ENCODE measurements at places on chromosomes 3 and 15. TPM values are rescaled to one million over a fixed set of nuclear protein-coding genes. Genes with fewer than 3 reads are reported as not detected.

GRCh38 chr3:68860916-68861315 is 71.4 kb downstream of the TAFA4 start:
- no peak for DNase-seq

- no peak for DNase-seq
Observed at GRCh38 chr3:49717211-49717958, 2.1 kb downstream of the AMIGO3 start.

DNA sequence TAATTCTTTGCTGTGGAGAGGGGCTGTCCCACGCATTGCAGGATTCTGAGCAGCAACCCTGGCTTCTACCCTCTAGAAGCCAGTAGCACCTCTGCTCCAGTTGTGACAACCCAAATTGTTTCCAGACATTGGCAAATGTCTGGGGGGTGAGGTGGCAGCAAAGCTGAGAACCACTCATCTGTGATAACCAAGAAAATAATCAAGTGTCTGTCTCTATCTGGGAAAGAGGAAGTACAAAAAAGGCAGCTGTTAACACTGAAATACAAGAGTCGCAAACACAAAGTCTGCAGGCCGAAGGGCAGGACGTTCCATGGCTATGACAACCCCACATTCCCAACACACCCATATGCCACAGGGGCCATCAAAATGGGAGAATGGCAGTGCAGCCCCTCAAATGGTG is 42.2 kb upstream of the GNB5 start:
- DNase-seq = no peak

DNA sequence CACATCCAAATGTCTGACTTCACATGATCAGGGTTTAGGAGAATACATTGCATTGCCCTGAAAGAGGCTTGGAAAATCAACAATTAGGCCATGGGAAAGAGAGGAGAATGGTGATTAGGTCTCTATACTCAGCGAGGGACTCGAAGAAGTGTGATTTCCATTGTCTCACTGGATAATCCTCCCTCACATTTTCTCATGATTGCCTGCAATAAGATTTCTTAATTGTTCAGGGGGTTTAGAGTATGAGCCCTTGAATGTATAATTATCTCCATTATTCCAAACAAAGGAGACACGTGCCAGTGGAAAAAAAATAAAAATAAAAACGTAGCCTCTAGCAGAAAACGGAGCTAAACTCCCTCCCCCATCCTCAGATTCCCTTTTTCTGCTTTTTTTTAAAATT is 173.2 kb downstream of the TPRG1 start:
- DNase-seq = no peak

- no peak for DNase-seq
Observed at GRCh38 chr3:139540651-139541531, 1.3 kb upstream of the RBP1 start.

The ECE2 gene
- total RNA-seq = not detected

The GOLGA6A gene
- not detected for total RNA-seq

- DNase-seq = no peak
Observed at GRCh38 chr3:160247766-160248165, 22.5 kb downstream of the C3orf80 start.

- no peak for DNase-seq
Observed at GRCh38 chr15:93460717-93461116, 371.7 kb upstream of the RGMA start.

The SHF gene
- total RNA-seq = 5.5 TPM

- DNase-seq = no peak
Observed at GRCh38 chr15:29972051-29972450, 110.7 kb upstream of the GOLGA8J start.

The PLCB2 gene
- 86.4 TPM for total RNA-seq

GRCh38 chr3:107013641-107014040 is 363.6 kb upstream of the CCDC54 start:
- DNase-seq = no peak

DNA sequence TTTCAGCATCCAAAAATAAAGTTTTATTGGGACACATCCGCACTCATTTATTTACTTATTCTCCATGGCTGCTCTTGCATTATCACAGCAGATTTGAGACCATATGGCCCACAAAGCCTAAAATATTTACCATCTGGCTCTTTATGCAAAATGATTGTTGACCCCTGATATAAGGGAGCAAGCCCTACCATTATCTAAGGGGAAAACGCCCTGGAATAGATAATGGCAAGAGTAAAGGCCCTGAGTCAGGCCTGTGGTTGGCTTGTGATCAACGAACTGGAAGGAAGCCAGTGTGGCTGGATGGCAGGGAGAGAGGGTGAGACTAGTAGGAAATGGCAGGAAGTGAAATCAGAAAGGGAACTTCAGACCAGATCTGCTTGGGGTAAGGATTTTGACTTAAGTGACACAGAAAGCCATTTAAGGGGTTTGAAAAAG is 24.6 kb upstream of the DMXL2 start:
- no peak for DNase-seq

The GLDN gene
- total RNA-seq = 58.6 TPM

The ZNF80 gene
- total RNA-seq = not detected

The C3orf18 gene
- 6.6 TPM for total RNA-seq

The GABRB3 gene
- total RNA-seq = 2.6 TPM

DNA sequence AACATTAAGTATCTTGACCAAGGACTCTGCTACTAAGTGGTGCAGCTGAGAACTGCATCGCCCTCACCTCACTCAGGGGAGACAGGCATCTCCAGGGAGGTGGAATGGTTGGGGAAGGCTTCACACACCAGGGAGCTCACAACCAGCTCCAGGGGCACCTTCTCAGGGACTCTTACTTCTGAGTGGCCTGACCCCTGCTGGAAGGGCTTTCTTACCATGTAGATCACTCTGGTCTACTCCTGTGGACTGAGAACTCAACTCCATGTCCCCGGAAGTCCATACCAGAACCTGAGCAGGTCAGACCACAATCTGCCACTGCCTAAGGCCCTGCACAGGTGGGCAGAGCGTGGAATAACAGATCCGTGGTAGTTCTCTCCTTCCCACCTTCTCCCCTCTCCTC is 140.5 kb downstream of the TLE3 start:
- DNase-seq = no peak

DNA sequence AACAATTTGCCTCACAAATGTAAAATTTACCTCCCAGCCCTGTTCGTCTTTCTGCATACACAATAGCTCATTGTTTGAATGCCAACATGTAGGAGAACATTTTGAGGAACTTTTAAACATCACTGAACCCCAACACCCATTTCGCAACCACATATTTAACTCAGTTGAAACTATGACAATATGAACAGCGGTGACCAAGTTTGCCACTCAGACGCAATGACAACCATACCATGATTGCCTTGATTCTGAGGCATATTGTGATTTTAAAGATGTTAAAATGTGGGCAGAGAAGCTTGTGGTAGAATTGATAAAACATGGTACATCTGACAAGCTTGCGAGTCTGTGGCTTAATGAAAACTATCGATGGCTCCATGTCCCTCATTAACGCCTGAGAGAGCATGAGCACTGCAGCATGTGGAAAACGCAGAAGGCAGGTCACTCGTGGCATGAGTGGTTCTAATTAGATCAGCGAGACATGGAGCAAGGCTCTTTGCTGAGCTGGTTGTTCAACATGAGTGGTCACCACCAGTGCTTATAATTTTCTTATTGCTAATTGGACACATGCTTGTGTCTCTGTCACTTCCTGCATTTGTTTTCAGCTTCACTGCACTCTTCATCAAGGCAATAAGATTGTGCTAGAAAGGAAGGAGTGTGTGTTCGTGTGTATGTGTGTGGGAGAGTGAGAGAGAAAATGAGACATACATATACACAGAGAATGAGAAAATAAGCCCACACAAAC is 116.8 kb downstream of the CHST2 start:
- DNase-seq = no peak

The MEGF11 gene
- not detected for total RNA-seq

GRCh38 chr3:169323578-169324451 is 339.7 kb downstream of the MECOM start:
- DNase-seq = no peak

DNA sequence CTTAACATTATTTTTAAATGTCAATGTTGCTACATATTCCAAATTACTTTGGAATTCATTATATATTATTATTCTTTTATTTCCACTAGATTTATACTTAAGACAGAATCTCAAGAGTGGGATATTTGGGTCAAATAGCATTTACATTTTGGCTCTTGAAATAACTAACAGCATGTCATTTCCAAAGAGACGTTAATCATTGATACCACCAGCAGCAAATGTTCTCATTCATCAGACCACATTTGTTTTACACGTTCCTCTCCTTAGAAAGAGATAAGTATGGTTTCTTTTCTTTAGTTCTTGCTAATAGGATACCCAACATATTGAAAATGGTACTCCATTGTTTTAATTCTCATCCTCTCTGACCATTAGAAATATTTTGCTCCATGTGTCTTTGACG is 229.8 kb downstream of the LPP start:
- no peak for DNase-seq

DNA sequence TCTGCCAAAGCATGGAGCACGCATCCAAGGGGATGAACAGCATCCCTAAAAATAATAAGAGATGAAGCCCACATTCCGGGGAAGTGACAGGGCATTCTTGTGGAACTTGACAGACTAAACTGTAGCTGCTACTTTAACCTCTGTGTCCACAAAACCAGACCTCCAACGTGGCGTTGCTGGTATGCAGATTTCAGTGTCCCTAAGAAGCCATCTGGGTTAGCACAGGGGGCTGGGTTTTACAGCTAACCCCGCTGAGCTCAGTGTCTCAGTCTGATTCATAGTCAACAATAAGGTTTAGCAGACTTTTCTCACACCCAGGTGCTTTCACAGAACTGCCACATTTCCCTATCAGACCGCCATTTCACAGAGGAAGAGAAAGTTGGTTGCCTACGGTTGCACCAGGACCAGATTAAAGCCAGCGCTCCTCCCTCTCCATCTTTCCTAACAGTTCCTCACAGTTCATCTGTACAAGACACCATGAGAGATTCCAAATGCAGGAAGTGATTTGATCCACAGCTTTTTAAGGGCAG is 61.6 kb upstream of the CTDSPL start:
- peak; percentile 40 for DNase-seq

The NSMCE3 gene
- 7.3 TPM for total RNA-seq

GRCh38 chr3:57856675-57857074 is 100.6 kb downstream of the SLMAP start:
- DNase-seq = no peak

The LYZL4 gene
- not detected for total RNA-seq

GRCh38 chr3:187855131-187855530 is 109.9 kb upstream of the BCL6 start:
- DNase-seq = no peak

DNA sequence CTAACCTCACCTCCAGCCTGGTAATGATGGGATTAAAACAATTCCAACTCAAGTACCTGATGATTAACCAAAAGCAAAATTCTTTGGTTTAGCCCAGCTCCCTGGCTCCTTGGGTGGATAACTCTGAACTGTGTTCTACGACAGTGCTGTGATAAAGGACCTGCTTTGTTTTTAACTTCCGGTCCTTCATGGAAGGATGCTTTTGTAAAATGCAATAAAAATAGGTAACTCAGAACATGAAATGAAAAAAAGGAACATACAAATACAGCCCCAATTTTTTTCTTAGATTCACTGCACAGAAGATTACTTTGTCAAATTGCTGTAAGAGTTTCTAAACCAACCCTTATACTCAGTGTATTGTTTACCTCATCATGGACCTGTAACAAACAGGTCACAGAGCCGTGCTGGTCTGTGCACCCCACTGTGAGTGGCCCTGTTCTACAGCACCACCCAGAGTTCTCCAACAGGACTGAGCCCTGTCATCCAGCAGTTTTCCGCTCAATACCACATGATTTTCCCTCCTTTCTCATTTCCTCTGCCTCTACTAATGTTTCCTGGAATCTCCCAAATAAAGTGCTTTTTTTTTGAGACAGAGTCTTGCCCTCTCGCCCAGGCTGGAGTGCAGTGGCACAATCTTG is 4.9 kb upstream of the PCYT1A start:
- no peak for DNase-seq

The ZNF860 gene
- 2.3 TPM for total RNA-seq

- no peak for DNase-seq
Observed at GRCh38 chr3:49626101-49626581, 48.0 kb upstream of the APEH start.

The COL6A5 gene
- 7.9 TPM for total RNA-seq

DNA sequence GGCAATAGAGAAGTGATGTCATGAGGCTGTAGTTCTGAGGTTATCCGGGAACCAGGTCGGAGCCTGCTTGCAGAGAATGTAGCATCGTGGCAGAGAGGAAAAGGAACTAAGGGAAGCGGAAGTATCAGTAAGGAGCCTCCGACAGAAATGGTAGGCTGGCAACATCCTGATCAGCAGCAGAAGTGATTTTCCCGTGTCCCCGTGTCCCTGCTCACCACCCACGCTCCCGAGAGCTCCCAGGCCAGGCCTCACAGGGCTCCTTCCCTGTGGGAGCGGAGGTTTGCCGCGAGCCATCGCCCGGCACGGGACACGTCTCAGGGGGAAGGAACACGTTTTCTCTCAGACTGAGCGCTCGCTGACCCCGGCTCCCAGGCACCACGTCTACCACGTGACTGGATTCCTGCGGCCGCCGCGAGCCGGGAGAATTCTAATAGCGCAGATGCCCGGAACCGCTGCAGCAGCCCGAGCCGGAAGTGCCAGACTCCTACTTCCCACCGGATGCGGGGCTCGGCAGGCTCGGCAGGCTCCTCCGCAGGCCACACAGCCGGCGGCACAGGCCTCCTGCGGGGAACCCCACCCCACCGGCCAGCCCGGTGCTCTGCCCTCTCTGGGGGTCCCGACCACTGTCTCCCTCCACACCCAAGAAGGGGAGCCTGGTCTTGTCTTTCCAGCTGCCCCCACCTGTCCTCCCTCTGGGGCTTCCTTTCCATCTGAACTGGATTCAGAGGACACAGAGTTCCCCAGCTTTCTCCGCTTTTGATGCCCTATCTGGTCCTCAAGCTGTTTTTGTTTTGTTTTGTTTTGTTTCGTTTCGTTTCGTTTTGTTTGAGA is 99.3 kb downstream of the BDH1 start:
- DNase-seq = peak; percentile 72

GRCh38 chr3:114510201-114510600 is 216.4 kb downstream of the TIGIT start:
- DNase-seq = no peak

GRCh38 chr15:100687582-100688141 is 85.3 kb downstream of the ASB7 start:
- no peak for DNase-seq

- no peak for DNase-seq
Observed at GRCh38 chr3:25971736-25972135, 181.8 kb downstream of the OXSM start.

- no peak for DNase-seq
Observed at GRCh38 chr15:70505411-70505919, 257.9 kb downstream of the UACA start.

The FOXL2NB gene
- total RNA-seq = not detected

The PEAK1 gene
- 86.9 TPM for total RNA-seq

- DNase-seq = no peak
Observed at GRCh38 chr15:74383695-74384565, 16.5 kb upstream of the CYP11A1 start.

DNA sequence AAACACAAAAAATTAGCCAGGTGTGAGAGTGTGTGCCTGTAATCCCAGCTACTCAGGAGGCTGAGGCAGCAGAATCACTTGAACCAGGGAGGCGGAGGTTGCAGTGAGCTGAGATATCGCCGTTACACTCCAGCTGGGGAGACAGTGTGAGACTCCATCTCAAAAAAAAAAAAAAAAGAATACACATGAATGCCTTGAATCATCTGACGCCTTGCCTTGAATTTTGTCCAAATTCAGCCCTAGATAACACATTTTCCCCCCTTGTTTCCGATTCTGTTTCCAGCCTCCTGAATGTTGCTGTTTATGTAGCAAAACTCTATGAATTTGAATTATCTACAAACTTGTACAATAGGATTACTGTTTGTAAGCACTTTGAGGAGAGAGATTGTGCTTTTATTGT is 98.7 kb upstream of the ARL6 start:
- DNase-seq = peak; percentile 4

The GTF2E1 gene
- total RNA-seq = 14.5 TPM

The DVL3 gene
- 72.6 TPM for total RNA-seq

Data from left lung (tissue), 14 donors.